ENCODE measurements at places on chromosomes 7 and 10.

GRCh38 chr10:71270301-71271220 is 48.5 kb upstream of the SLC29A3 start:
- DNase-seq: no peak

DNA sequence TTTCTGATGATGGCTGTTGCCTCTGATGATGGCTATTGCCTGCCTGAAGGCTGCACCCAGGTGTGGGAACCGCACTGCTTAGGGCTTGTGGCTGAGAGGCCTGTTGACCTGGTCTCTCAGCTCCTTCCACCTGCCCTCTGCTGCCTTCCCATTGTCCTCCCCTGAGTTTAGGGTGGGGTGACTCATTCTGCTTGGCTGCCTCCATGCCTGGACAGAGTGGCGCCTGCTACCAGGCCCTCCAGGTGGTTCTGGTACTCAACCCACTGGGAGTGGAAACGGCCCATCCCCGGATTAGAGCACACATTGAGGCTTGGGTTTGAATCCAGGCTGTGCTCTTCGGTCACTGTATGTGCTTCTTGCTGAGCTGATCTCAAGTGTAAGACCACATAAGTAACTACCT is 120.6 kb downstream of the SEM1 start:
- no peak for DNase-seq

DNA sequence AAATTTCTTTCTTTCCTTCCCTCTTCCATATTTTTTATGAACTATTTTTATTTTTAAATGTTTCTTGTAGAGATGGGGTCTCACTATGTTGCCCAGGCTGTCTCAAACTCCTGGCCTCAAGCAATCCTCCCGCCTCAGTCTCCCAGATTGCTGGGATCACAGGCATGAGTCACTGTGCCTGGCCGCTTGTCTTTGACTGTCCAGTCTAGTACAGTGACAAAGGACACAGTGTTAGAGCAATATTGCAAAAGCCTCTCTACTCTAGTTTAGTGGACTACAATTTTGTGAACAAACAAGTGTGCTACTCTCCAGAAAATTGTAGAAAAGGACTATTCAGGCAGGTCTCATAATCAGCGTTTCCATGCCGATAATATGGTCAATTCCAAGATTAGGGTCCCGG is 11.0 kb downstream of the CPA4 start:
- DNase-seq: no peak

DNA sequence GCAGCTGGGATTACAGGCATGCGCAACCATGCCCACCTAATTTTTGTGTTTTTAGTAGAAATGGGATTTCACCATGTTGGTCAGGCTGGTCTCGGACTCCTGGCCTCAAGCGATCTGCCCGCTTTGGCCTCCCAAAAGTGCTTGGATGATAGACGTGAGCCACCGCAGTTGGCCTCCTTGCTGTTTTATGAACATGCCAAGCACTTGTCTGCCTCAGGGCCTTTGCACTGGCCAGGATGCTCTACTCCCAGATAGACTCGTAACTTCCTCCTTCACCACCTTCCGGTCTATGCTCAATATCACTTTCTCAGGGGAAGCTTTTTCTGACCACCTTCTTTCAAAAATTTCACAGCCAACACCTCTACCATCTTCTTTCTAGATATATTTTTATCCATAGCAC is 6.3 kb downstream of the SLC26A5 start:
- DNase-seq: no peak

DNA sequence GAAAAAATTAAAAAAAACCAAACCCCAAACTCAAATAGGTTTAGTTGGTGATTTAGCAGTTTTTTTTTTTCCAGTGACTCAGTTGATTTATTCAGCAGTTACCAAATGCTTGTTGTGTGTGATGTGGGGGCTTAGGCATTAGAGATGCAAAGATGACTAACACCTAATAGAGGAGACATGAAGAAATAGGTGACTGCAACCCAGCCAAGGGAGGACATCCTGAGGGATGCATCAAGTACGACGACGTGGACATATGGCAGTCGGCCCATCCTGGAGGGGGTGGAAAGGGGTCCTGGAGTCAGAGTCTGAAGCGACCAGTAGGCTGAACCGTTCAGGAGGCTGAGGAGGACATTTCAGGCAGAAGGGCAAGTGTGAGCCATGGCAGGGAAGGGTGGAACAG is 35.5 kb downstream of the LRMDA start:
- no peak for DNase-seq

DNA sequence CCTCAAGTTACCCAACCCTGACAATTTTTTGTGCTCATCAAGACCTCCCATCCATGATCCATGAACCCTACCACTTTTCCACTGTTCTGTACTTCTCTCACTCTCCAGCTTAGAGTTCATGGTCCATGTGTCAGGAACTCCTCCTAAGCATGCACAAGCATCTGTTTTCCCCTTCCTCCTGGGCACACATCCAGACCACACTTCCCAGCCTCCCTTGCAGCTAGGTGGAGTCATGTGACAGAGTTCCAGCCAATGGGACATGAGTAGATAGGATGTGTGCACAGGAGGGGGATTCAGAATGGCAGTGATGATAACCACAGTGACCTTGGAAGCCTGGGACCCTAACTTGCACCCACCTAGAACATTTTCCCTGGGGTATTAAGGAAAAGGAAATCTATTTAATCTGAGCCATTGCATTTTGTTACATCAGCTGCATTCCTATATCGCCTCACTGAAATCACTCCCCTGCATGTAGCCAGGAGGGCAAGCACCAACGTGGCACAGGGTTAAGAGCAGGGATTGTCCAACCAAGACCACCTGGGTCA is 9.6 kb upstream of the FRMPD2 start:
- no peak for DNase-seq
